CMK (cell line): ENCODE measurements at places on chromosomes 12 and 14.

DNA sequence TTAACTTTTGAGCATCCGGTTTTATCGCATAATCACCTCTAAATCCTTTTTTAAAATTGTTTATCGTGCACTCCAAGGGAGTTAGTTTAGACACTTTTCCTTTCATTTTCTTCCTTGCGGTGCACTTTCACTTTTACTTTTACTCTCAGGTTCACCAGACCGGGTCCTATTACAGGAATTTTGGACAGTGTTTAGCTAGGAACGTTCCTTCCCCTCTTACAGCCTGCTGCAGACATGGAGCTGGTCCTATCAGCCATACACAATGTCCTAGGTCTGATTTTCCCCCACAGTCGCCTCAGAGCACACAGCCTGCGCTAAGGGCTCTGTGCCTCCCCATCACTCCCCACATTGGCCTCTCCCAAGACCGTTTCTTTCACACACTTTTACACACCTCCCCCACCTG lies 103.9 kb downstream of the ALG10 start:
- no peak for DNase-seq

DNA sequence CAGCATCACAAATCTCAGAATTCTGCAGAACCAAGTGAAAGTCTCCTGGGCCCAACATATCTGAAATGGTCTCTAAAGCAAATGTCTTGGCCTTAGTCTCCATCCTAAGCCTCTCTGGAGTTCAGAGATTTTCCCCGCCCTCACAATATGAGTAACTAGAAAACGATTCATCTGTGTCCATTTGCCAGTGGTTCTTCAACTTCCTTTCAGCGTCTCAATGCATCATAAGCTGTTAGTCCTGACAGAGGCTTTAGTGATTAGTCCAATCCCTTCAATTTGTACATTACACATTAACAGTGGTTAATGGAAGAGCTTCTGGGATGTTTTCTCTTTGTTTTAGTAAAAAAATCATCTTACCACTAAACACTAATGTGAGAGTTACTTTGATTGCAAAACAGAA lies 17.4 kb downstream of the NPC2 start:
- no peak for DNase-seq

- DNase-seq: no peak
Observed at GRCh38 chr14:103107941-103108748, 13.6 kb downstream of the EXOC3L4 start.

GRCh38 chr14:20612403-20612802 lies 21.2 kb upstream of the RNASE12 start:
- no peak for DNase-seq

GRCh38 chr14:94880876-94881275 lies 111.0 kb upstream of the GSC start:
- no peak for DNase-seq

GRCh38 chr12:101939856-101940265 lies 62.5 kb downstream of the DRAM1 start:
- peak; percentile 22 for DNase-seq

DNA sequence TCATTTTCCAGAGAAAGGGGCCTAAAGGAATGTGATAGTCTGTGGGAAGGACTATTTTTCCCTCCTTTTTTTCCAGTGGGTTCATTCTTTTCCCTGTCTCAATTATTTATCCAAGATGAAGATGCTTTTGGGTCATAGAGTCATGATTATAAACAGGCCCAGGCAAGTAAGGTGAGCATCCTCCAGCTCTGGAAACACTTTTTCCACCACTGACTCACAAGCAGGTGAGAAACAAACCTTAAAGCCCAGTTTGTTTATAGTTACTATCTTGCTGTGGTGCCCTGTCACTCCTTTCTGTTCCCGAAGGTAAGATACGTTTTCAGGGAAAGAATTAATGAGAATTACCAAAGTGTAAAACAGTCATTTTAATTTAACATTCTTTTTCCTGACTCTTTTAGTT lies 107.7 kb upstream of the IFNG-AS1 start:
- DNase-seq: no peak

GRCh38 chr14:94051115-94051514 lies 25.0 kb downstream of the OTUB2 start:
- DNase-seq: no peak

GRCh38 chr12:15608406-15608805 lies 180.8 kb downstream of the EPS8 start:
- no peak for DNase-seq

DNA sequence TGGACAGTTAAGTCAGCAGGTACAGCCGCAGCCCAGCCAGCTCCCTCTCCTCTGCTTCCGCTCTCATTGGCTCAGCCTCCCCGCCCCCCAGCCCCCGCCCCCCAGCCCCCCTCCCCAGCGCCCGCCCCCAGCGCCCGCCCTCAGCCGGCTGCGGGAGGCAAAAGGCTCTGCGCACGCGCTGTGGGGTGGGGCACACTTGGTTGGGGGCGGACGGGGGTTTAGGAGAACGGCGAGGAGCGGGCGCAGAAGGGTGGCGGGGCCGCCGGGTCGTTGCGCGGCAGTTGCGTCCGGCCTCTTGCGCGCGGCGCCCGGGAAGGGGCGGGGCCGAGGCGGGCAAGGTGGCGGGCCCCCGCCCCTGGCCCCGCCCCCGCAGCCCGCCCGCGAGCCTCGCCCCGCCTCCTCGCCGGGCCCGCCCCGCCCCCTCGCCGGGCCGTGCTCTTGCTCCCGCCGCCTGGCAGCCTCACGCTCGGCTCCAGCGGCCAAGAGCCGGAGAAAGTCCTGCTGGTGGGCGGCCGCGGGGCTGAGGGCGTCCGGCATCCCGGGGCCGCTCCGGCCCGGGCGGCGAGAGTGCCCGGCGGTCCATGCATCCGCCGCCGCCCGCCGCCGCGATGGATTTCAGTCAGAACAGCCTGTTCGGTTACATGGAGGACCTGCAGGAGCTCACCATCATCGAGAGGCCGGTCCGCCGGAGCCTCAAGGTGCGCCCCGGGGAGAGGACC lies at the start of gene PPP4R4:
Gene PPP4R4, plus strand, starts transcription at position 438 of the 719 bp plus-strand sequence. Its CDS starts 144 bp downstream, at position 582.
- DNase-seq: peak; percentile 42

DNA sequence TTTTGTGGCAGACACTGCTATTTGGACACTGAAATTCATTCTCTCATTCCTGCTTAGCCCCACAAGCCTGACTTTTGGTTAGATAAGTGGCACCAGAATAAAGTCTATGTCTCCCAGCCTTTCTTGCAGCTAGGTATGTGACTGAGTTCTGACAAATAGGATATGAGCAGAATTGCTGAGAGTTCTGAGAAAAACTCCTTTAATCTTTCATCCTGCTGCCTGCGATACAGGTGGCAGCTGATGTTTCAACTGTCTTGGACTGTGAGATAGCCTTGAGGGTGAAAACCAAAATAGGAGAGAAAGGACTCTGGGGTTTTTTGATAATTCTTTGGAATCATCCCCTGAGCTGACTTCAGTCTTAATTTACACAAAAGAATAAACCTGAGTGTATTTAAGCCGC lies 55.8 kb downstream of the MBIP start:
- DNase-seq: no peak

DNA sequence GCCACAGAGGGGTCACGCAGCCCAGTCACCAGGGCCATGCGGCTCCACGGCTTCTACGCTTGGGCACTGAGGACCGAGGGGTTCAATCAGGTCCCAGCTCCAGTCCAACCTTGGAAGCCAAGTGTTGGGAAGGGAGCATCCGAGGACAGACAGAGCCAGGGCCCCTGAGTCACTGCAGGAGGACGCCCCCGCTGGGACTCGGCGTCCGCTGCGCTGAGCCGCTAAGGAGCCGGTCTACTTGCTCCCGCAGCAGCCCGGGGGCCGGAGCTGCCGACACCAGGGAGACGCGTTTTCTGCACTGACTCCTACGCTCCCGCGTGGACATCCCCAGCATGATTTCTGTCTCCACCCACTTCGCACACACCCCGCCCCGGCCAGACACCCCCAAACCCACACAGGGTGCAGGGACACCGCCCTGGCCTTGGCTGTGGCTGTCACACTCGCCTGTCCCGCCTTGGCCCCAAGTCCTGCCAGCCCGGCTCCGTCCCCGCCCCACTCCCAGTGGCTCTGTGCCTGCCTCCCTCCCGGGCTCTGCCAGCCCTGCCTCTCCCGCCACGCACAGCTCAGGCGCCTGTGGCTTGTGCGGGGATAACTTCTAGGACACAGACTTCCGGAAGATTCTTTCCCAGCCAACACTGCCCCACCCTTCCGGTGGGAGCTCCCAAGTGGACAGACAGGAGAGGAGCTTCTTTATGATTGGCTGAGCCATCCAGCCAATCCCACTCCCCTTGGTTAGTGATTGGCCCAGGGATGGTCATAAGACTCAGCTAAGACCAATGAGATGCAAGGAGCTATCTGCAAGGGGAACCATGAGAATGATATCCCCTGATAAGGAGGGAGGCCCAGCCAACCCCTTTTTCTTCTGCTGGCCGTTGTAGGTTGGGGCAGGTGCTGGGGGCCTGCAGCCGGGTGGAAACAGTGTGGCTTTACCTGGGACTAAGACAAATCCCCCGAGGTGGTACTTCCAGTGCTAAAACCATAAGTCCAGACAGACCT lies 118.9 kb upstream of the SFSWAP start:
- no peak for DNase-seq

DNA sequence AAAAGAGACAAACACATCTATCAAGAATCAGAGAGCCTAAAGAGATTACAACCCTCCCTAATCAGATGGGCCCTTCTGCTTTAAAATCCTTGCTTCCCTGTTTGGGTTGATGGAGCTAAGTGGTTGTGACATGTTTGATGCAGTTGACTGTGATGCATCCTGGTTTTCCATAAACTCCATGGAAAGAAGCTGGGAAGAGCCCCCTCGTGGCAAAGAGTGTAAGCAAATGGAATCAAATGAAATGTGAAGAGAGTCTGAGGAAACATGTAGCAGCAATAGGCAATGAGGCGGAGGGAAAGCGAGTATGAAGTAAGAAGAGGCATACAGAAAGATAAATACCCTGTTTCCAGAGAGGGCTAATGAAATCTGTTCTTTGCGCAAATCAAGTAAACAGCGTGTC lies 70.4 kb upstream of the SLCO1C1 start:
- no peak for DNase-seq

DNA sequence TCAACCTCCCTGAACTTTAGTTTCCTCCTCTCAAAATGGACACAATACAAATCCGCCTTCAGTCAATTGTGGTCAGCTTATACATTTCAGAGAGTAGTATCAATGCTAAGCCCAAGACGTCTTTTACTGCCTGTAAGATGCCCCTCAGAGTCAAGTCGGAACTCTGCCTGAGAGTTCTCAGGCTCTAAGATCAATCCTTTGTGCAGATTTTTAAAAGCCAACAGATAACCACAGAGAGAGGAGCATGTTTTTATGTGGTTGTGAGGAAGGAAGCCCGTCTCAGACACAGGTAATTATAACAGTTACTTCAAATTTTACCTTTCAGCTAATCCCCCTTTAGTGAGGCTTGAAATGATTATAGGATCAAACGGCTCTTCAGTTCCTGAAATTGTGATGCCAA lies 91.6 kb downstream of the HELB start:
- DNase-seq: no peak

DNA sequence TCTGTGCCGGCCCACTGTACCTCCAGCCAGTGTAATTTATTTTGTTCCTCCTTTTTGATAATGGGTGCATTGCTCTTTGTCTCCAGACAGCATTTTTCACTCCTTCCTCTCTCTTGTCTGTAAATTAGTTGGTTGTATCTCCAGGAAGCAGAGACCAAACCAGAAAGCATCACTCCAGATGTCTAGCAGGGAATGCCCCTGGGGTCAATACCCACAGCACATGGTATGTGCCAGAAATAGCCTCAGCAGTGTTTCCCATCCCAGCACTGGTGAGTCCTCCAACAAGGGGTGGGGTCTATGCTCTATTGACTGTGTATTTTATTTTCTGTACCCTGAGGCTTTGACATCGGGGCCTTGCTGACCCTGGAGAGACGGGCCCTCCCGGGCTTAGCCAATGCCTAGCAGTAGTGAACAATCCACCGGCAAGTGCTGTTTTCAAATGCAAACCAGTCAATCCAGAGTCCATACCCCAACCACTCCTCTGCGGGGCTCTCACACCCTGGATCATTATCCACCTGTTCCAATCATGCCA lies 50.2 kb upstream of the FZD10 start:
- DNase-seq: no peak

DNA sequence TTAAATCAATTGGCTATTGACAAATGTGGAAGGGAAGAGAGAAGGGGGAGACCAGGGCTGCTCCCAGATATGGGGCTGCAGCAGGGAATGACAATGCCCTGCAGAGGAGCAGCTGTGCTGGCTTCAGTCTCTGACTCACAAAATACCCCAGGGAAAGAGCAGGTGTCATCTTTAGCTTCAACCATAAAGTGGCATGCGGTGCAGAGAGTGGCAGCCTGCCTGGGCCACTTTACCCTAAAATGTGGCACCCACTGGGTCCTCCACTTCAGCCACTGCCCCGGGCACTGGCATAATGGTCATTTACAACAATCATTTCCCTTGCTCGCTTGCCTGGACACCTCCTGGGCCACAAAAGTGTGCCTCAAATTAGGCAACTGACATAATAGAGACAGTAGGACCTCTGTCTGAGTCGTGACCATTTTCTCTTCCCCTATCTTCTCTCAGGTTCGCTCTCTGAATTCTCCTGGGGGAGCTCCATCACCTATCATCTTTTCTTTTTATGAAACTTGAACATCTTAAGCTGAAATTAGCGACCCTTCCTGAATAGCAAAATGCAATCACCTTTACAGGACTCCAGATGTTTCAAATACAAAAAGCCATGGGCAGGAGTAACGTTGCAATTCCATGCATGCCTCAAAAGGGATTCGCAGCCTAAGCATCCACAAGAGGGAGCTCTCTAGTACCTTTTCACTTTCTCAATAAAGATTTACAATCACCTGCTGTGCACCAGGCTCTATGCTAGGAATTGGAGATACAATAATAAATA lies 179.9 kb upstream of the ATF7IP start:
- no peak for DNase-seq

DNA sequence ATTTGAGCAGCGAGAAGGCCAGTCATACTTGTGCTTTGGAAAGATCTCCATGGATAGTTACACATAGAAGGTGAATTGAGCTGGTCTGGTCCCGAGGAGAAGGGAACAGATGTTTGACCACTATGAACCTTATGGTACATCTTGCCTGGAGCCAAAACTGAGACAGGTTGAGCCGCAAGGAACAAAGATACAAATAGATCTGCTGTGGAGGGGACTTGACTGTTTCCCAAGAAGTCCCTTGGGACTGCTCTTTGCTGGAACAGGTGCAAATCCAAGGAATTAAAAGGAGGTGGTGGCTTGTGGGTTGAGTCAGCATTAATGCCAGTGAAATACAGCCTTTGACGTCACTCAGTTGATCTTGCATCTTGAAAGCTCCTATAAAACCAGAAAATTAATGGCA lies 68.8 kb upstream of the PRIMA1 start:
- no peak for DNase-seq

GRCh38 chr12:116143909-116144308 lies 133.6 kb downstream of the MED13L start:
- DNase-seq: no peak

GRCh38 chr12:77042833-77043232 lies 22.5 kb downstream of the E2F7 start:
- DNase-seq: no peak

DNA sequence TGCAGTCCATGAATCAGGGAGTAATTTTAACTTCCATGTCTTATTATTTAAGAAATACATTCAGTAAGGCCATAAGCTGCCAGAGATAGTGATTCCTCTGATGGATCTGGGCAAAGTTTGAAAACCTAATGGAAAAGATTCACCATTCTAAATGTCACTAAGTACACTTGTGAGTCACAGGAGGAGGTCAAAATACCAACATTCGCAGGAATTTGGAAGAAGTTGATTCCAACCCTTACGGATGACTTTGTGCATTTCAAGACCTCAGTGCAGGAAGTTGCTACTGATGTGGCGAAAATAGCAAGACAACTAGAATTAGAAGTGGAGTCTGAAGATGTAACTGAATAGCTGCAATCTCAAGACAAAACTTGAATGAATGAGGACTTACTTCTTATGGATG lies 69.8 kb downstream of the OSBPL8 start:
- DNase-seq: no peak
